ENCODE measurements at places on chromosomes 1 and 21.

- no peak for DNase-seq
Observed at GRCh38 chr1:153608089-153608682, 4.8 kb downstream of the S100A16 start.

GRCh38 chr1:125085720-125086591, 3901.2 kb downstream of the SRGAP2C start:
- DNase-seq = no peak

GRCh38 chr1:241706257-241706656, 54.2 kb downstream of the WDR64 start:
- DNase-seq = no peak

DNA sequence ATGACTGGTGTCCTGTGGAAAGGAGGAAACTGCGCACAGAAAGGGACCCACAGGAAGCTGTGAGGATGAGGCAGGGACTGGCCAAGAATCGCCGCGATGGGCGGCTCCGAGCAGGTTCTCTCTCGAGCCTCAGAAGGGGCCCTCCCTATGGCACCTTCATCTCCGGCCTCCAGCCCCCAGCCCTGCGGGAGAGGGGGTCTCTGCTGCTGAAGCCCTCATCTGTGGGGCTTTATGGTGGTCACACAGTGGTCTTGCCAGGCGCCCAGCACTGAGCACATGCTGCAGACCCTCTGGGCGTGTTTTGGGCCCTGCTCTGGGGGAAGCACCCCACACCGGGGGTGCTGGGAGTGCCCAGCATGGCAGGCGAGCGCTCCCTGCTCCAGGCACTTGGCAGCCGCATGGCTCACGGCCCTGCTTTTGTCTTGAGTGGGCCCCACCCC, 86.6 kb upstream of the ACTRT2 start:
- no peak for DNase-seq

DNA sequence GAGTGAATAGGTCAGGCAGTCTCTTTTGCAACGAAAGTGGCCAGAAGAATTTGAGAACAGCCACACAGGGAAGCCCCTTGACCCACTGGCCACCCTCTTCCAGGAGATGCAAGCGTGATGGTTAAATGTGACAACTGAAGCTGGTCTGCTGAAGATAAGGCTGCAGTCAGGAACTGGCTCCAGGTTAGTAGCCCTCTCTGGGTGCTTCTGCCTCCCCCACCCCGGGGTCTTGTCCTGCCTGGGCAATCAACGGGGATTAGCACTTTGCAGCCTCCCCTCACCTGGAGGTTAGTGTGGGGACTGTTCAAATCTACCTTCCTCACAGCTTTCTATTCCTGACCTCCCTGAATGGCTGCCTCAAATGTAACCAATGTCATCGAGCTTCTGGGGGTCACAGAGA, 125.9 kb downstream of the PLXNA2 start:
- no peak for DNase-seq

- no peak for DNase-seq
Observed at GRCh38 chr1:46183926-46184557, 7.8 kb upstream of the P3R3URF start.

- no peak for DNase-seq
Observed at GRCh38 chr1:218371927-218372672, 27.0 kb downstream of the TGFB2 start.

- no peak for DNase-seq
Observed at GRCh38 chr1:26190373-26190987, at the start of gene CATSPER4. Gene CATSPER4 (plus strand): TSS chr1:26190602. CDS start chr1:26190628, 26 bp downstream.

DNA sequence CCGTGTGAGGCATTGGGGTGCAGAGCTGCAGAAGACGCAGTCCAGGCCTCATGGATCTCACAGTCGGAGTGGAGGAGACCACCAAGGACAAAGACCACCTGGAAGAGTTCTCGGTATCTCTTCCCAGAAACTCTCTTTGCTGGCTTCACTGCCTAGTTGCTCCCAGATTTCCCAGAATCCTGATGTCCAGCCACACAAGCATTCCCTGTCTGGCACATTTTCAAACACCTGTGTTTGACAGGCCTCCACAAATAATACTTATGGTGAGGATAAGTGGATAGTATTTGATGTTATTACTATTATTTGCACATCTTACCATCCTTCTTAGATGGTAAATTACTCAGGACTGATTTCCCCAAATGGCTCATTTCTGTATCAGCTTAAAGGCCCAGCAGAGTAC, 27.7 kb upstream of the KANK4 start:
- DNase-seq = no peak

DNA sequence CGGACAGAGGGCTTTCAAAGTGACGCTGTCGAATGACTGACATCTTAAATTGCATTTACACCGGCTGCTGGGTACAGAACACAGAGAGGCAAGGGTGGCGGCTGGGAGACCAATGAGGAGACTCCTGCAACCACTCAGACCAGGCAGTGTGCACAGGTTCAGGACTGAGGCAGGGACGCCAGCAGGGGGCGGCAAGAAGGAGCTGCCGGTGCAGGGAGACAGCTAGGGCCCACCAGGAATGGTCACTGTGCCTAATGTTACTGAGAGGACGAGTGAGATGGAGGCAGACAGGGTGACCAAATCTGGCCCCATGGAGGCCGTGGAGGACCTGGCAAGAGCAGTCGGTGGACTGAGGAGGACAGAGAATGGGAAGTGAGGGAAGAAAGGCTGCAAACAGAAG, 23.5 kb downstream of the GLIS1 start:
- DNase-seq = no peak

DNA sequence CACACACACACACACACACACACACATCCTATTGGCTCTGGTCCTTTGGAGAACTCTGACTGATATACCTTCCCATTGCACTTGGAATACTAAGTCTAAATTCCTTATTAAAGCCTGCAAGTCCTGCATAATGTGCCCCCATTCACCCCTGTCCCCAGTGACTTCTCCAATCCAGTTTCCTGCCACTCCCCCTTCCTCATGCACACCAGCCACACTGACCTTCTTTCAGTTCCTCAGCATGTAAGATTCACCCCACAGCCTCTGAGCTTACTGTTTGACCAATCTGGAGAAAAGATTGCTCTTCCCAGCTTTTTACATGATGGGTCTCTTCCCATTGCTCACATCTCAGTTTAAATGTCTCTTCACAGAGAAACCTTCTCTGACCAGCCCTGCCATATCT, 146.6 kb downstream of the TBX15 start:
- no peak for DNase-seq

- no peak for DNase-seq
Observed at GRCh38 chr1:85296980-85297379, 20.5 kb upstream of the BCL10 start.

DNA sequence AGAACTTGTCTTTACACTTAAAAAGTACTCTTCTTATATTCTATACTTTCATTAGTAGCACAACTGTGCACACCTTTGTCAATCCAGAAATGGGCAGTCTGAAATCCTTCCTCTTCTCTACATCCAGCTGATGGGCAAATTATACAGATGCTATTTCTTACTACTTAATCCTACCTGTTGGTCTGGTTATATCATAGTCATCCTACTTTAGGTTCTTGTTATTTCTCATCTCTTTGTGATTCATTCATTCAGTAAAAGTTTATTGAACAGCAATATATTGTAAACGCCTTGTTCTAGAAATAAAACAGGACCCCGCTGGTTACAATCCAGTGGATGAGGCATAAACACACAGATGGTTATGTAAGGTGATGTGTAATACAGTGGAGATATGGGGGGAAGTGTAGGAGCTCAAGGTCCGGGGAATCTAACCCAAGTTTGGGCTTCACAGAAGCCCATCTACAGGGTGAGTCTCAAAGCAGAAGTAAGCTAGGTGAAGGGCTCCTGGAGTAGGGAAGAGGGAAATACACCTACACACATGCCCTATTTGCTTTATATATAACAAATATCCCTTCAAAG, 11.8 kb upstream of the FUBP1 start:
- DNase-seq = no peak

DNA sequence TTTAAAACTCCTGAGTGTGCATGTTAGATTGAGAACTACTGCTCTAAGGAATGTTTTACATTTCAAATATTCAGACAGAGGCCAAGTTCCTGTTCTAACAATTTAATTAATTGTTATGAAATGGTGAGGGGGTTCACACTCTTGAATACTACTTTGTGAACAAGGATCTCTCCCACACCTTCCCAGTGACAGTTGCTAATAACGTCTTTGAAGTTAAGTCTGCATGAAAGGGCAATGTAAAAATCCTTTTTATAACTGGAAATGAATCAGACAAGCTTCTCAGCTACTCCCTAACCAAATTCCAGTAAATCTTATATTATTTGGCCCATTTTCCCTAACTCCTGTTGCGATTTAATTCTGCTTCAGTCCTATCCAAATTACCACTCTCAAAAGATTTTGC, 828.5 kb upstream of the ADAMTS5 start:
- no peak for DNase-seq

GRCh38 chr1:77438236-77438913, 156.6 kb downstream of the AK5 start:
- no peak for DNase-seq

DNA sequence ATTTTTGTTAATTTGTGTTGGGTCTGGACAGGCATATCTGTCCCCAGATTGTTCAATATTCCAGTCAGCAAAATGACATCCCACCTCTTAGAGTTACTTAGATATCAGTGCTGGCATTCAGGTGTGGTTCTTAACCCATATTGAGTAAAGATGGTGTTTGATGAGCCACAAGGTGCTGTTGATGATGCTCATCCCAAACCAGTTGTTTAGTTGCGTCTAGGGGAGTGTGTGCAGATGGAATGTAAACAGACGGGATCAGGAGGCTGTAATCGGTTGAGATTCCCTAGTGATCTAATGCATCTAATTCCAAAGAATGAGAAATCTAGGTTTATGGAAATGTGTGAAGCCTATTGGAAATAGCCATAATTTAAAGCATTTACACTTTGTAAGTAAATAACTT, 1.1 kb downstream of the HOOK1 start:
- DNase-seq = no peak

DNA sequence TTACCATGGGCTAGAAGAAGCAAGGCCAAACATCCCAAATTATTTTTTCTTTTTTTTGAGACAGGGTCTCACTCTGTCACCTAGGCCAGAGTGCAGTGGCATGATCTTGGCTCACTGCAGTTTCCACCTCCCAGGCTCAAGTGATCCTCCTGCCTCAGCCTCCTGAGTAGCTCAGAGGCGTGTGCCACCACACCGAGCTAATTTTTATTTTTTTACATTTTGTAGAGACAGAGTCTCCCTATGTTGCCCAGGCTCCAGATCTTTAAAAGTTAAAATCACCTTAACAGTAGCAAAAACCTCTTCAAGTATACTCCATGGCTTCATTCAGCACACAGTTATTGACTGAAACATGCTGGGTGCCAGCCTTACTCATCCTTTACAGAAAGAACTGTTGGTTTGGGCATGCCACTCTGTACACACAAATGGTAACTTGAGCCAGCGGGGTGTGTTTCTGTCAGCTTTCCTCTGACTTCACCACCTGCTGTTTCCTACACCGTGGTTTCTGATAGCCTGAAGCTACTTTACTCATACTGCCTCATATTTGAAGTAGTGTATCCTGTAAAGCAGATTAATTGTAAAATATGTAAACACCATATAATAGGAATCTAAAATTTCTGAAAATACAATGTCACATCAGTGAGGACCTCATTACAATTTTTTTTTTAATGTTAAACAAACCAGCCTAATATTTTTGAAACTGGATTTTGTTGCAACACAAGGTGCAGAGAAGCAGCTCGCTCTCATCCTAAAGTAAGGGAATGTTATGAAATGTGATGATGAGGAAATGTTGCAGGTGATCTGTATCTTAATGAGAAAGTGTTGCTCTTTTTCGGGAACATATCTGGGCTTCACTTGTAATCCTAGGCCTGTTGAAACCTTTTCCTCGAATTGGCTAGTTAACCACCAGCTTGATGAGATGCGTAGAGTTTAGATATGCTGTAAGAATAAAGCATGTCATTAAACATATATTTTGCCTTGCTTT, 113.9 kb downstream of the ATP5PO start:
- no peak for DNase-seq

DNA sequence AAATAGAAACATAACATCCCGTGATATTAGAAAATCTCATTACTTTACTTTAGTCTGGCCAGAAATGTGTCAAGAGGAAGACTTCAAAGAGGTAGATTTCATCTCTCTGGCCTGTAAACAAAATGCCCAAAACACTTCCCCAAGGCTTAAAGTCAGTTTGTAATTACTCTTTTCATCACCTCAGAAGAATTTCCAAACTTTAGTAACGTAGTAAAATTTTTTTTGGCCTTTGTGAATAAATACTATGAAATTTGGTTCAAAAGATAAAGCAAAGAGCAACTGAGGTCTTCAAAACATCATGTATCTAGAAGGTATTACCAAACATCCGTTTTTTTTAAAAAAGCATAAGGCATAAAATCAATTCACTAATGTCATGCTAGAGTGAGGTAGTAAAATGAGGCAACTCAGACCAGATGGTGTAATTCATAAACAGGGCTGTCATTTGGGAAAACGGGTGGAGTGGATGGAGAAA, 51.4 kb downstream of the LEPR start:
- no peak for DNase-seq

GRCh38 chr1:234938924-234939323, 189.7 kb downstream of the TOMM20 start:
- no peak for DNase-seq

- DNase-seq = no peak
Observed at GRCh38 chr1:56442290-56442877, 137.0 kb downstream of the PLPP3 start.

DNA sequence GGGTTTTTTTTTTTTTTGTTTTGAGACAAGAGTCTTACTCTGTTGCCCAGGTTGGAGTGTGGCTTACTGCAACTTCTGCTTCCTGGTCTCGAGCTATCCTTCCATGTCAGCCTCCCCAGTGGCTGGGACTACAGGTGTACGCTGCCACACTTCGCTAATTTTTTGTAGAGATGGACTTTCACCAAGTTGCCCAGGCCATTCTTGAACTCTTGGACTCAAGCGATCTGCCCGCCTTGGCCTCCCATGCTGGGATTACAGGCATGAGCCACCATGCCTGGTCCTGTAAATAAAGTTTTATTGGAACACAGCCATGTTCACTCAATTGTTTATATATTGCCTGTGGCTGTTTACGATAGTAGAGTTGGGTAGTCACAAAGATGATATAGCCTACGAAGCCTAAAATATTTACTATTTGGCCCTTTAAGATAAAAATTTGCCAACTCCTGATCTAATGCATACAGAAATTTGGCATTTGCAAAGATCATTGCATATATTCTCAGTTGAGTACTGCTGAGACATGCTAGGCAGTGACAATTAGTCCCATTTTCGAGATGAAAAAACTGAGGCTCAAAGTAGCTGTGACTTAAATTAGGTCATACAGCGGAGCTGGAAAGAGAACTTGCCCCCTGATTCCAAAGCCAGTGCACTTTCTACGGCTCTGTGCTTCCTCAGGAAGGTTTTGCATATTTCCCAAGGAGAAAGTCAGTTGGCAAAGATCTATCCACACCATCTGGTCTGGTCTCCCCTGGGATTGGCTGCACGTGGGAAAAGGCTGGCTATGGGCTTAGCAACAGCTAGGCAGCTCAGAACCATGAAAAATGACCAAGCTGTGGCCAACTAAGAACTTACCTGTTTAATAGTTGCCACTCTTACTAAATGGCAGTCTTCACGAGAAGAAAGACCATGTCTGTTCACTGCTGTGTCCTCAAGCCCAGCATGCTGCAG, 19.4 kb downstream of the MECR start:
- DNase-seq = no peak
